Activated CD4-positive, alpha-beta T cell treated with anti-CD3 and anti-CD28 coated beads, Interleukin-2, amount 10 ng/mL, durations not matched to agents 7 days and 5 days (primary cell): ENCODE measurements at places on chromosomes 11 and 22. TPM values are rescaled to one million over a fixed set of nuclear protein-coding genes. Genes with fewer than 3 reads are reported as not detected.

GRCh38 chr22:38397189-38398085 is 57.6 kb downstream of the KCNJ4 start:
- DNase-seq, result peak; percentile 18
- no peaks in the 10 kb centered on the region for H3K36me3 ChIP-seq
- peak overlapping the region; percentile 69 for H3K27ac ChIP-seq
- H3K4me1 ChIP-seq, result peaks cover 56% of the 10 kb centered on the region
- H3K27me3 ChIP-seq, result peaks cover 14% of the 10 kb centered on the region

DNA sequence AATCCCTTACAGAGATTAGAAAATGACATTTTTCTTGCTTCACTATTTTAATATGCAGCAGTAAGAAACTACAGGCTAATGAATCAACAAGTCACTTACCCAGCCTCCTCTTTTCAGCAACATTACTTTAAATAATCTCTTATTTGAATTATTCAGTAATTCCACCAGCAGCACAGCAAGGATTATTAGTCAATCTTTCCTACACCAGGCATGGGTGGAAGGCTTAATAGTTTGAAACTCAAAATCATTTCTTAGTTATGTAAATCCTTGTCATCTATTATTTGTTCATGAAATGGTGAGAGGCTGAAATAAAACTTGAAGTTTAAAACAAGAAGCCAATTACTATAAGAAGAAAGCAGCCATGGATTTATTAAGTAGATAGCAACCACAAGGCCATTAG is 530.5 kb downstream of the KCNA4 start:
- DNase-seq, result no peak
- no peaks in the 10 kb centered on the region for H3K27me3 ChIP-seq
- no peaks in the 10 kb centered on the region for H3K4me1 ChIP-seq
- H3K36me3 ChIP-seq, result no peaks in the 10 kb centered on the region
- no peak overlapping the region for H3K27ac ChIP-seq

GRCh38 chr22:37148031-37148651 is 1.6 kb downstream of the IL2RB start:
- no peaks in the 10 kb centered on the region for H3K27me3 ChIP-seq
- DNase-seq, result peak; percentile 29
- H3K4me1 ChIP-seq, result peaks cover 69% of the 10 kb centered on the region
- H3K4me3 ChIP-seq, result peak overlapping the region; percentile 87
- H3K36me3 ChIP-seq, result peaks cover 34% of the 10 kb centered on the region

GRCh38 chr22:43823353-43823908 is 11.3 kb upstream of the EFCAB6 start:
- H3K4me1 ChIP-seq, result no peaks in the 10 kb centered on the region
- H3K36me3 ChIP-seq, result no peaks in the 10 kb centered on the region
- H3K4me3 ChIP-seq, result no peak overlapping the region

DNA sequence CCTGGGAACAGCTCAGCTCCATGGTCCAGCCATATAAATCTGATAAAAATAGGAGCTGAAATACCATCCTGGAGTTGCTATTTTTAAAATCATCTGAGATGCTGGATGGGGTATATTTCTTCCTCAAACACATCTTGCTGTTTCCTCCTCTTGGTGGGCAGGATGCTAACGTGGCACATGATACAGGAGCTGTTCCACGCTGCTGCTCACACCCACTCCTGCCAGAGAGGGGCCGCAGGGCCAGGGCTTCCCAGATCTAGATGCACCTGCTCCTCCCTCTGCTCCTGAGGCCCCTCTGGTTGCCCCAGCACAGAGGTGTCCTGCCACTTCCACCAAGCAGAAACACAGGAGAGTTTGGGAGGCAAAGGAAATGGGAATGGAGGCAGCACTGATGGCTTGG is 3.3 kb upstream of the ST3GAL4 start:
- H3K27me3 ChIP-seq, result no peaks in the 10 kb centered on the region
- peaks cover 17% of the 10 kb centered on the region for H3K36me3 ChIP-seq
- peak overlapping the region; percentile 63 for H3K27ac ChIP-seq
- no peak overlapping the region for H3K4me3 ChIP-seq

DNA sequence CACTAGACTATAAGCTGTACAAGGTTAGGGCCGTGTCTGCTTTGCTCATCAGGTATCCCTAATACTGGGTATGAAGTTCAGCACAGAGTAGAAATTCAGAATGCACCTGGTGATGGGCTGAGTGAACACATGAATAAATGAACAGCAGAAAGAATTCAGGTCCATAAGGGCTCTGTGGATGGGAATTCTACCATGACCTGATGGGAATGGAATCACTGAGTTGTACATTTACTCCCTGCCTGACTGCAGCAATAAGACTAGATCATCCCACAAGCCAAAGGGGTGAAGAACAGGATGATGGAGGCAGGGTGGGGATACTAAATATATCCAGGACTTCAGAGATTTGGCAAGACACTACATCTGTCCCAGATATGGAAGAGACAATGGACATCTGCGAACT is 86.5 kb upstream of the CSNK2A3 start:
- no peaks in the 10 kb centered on the region for H3K27me3 ChIP-seq
- H3K4me1 ChIP-seq, result no peaks in the 10 kb centered on the region
- no peak overlapping the region for H3K4me3 ChIP-seq
- DNase-seq, result no peak

Gene CST6
- not detected for total RNA-seq

- H3K27ac ChIP-seq, result no peak overlapping the region
- no peaks in the 10 kb centered on the region for H3K36me3 ChIP-seq
- peaks cover 3% of the 10 kb centered on the region for H3K27me3 ChIP-seq
Observed at GRCh38 chr11:124199702-124200101, 16.6 kb downstream of the OR10D3 start.

GRCh38 chr11:131665344-131665968 is 295.0 kb downstream of the NTM start:
- H3K27ac ChIP-seq, result no peak overlapping the region
- no peaks in the 10 kb centered on the region for H3K27me3 ChIP-seq
- H3K36me3 ChIP-seq, result no peaks in the 10 kb centered on the region

- no peak for DNase-seq
- no peak overlapping the region for H3K27ac ChIP-seq
- H3K27me3 ChIP-seq, result no peaks in the 10 kb centered on the region
Observed at GRCh38 chr22:31526270-31526669, 29.9 kb downstream of the SFI1 start.

DNA sequence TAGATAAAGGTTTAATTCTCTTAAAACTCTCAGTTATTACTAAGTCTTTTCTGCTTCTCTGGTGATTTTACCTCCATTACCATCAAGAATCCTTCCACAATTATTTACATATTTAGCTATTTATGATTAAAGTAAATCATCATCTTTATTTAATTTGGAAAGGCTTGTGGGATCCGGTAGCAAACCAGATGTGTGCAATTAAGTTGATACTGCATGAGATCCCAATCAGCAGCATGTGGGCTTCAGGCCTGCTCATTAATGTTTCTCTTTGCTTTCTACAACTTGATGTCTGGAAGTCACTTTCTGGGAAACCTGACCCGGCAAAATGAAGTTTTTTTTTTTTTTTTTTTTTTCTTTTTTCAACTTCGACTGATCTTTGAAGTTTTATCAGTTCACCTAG is 558.4 kb upstream of the ANO5 start:
- H3K4me3 ChIP-seq, result no peak overlapping the region
- H3K36me3 ChIP-seq, result no peaks in the 10 kb centered on the region
- no peak for DNase-seq

GRCh38 chr11:134941326-134941725 is 529.3 kb upstream of the B3GAT1 start:
- H3K36me3 ChIP-seq, result no peaks in the 10 kb centered on the region
- DNase-seq, result no peak
- no peaks in the 10 kb centered on the region for H3K4me1 ChIP-seq
- no peak overlapping the region for H3K4me3 ChIP-seq
- no peaks in the 10 kb centered on the region for H3K27me3 ChIP-seq
- H3K27ac ChIP-seq, result no peak overlapping the region
